Type B pancreatic cell (in vitro differentiated cells): ENCODE measurements at places on chromosomes 13 and 19. TPM values are rescaled to one million over a fixed set of nuclear protein-coding genes. Genes with fewer than 3 reads are reported as not detected.

SIGLEC9 gene
- not detected in 2 replicates for total RNA-seq

PAN3 gene
- 32.8 and 37.4 TPM in 2 replicates for total RNA-seq

FUZ gene
- 26.8 and 29.3 TPM in 2 replicates for total RNA-seq

CEACAM20 gene
- total RNA-seq, result 2.3 TPM in 1 of 2 replicates, not detected in the other

C19orf67 gene
- total RNA-seq, result not detected in 2 replicates

GNA15 gene
- total RNA-seq, result 1.6 and 3.9 TPM in 2 replicates

PSG1 gene
- total RNA-seq, result not detected in 2 replicates

DNA sequence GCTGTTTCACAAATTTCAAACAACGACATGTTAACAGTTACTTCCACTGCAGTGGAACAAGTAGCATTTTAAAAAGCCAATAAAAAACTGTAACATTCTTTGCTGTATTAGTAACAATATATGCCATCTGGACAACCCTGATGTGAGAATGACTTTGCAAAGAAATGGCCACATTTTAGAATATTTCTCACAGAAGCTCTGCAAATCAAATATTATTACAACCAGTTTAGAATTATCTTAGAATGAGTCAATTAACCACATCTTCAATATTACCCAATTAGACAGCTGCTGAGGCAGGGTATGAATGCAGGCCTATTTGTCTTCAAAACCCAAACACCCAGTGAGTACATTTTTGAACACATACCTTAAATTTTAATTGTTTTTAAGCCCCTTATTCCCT is 3.2 kb downstream of the ZNF699 start:
- DNase-seq, result no peak

DNA sequence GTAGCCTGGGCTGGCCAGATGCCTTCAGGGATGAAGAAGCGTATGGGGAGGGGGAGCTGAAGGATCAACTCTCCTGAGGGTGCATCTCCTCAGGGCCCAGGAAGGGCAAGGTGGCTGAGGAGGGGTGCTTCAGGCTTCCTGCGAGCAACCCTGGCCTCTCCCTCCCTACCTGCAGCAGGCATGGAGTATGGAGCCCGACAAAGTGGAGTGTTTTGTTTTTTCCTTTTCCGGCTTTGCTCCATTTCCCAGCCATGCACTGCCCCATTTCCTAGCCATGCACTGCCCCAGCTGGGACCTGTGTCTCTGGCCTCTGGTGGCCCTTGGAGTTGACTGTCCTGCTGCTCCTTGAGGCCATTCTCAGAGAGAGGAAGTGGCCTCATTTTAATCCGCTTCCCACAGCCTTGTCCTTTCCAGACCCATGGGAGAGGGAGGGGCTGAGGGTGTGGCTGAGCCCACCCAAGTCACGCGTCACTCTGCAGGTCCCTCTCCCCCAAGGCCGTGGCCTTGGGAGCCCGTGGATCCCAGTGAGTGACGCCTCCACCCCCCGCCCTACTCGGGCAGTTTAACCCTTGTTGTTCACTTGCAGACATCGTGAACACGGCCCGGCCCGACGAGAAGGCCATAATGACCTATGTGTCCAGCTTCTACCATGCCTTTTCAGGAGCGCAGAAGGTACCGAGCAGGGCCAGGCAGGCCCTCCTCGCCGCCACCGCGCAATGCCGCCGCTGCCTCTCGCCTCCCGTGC is 34.4 kb downstream of the CAPN12 start:
- DNase-seq, result no peak

GRCh38 chr13:42895776-42896175 is 96.3 kb downstream of the EPSTI1 start:
- no peak for DNase-seq

GRCh38 chr19:44401139-44402115 is at the start of gene ZNF285:
Gene ZNF285 (minus strand): TSS chr19:44401608. CDS start chr19:44397213, 4,395 bp downstream.
- DNase-seq, result peak; percentile 95

- DNase-seq, result no peak
These were observed 11.9 kb downstream of the CC2D1A start for GRCh38 chr19:13917888-13918406.

GRCh38 chr19:49672131-49672919 is 4.7 kb upstream of the PRMT1 start:
- peak; percentile 86 for DNase-seq

DNA sequence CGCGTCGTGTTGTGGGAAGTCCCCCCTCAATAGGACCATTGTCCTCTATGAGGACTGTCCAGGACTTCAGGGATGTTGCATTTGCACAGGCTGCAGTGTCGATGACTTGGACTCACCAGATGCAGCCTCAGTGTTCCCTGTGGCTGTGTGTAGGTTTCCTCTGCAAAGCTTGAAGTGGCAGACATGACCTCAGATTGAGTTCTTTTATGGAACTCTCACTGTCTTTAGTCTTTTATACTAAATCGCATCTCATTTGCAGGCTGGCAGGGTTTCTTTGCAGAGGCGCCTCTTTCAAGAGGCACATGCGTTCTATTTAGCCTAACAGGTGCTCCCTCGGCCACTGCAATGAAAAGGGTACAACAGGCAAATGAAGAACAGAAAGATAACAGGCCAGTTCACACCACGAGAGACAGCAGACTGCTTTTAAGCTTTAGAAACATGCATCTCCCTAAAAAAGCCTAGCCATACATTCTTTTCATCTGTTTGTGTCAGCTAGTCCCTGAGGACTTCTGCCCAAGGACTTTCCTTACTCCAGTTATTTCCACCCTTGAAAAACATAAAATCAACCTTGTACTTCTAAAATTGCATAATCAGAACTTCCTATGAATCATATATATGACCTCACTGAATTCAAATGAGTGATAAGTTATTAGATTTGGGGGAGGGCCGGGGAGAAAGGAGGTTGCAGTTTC is 118.4 kb downstream of the RAB20 start:
- DNase-seq, result no peak

- DNase-seq, result no peak
These were observed 16.6 kb downstream of the RASA3 start for GRCh38 chr13:114115796-114116195.

- DNase-seq, result no peak
These were observed 5.0 kb upstream of the KLK8 start for GRCh38 chr19:51006406-51006805.

GRCh38 chr19:2207991-2208860 is 27.9 kb downstream of the PLEKHJ1 start:
- DNase-seq, result no peak

DNA sequence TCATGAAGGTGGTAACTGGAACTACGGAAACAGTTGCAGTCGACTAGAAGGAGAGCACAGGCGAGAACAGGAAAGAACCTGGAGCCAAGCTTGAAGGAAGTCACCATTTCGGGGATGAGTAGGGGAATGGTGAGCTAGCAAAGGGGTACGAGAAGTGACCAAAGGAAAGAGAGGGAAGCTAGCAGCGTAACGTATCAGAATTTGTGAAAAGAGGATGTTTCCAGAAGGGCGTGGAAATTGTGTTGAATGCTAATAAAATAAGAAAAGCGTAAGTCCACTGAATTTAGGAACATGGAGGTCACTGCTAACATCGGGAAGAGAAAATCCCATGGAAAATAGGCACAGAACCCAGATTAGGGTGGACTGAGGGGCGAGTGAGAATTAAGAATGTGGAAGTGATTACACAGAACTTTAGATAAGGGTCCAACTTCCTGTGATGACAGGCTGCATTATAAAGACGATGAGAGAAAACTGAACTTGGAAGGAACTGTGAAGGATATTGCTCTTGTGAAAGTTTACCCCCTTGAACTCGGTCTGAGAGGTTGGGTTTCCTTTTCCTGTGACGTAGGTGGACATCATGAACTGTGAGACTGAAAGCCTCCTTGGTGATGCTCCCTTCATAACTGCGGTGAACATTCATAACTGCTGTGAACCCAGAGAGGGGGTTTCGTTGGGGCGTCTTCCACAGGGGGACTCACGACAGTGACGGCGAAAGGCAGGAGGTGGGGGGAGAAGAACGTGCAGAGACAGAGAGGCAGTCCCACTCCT is 2.0 kb upstream of the FFAR2 start:
- DNase-seq, result no peak

DNA sequence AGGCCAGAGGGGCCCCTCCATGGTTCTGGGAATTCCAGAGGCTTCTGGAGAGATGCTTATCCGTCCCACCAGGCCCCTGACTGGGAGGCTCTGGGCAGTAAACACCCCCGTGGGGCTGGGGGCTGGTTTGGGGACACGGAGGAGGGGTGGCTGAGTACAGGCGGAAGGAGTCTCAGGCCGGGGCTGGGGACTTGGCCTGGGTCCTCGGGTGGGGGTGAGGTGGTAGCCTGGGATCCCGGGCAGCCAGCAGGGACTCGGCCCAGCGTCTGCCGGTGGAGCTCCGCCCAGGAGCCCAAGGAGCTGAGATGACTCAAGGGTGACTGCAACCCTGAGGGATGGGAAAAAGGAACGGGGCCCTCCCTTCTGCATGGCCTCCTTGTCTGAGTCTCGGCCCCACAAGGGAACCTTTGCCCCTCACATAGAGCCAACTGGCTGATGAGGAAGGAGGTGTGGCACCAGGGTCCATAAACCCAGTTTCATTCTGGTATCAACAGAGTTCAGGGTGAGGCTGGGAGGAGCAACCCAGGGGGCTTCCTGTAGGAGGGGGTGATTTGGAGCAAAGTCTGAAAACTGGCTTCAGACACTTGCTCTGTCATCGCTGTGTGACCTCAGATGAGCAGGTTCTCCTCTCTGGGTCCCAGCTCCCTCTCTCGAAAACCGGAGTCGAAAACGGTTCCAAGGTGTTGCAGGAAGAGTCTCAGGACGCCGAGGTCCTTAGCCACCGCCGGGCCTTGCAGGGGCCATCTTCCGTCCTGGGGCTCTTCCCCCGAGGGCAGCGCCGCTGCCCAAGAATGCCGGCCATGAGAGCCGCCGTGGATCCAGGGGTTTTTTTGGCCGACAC is 809 bp downstream of the MISP start:
- DNase-seq, result no peak

DNA sequence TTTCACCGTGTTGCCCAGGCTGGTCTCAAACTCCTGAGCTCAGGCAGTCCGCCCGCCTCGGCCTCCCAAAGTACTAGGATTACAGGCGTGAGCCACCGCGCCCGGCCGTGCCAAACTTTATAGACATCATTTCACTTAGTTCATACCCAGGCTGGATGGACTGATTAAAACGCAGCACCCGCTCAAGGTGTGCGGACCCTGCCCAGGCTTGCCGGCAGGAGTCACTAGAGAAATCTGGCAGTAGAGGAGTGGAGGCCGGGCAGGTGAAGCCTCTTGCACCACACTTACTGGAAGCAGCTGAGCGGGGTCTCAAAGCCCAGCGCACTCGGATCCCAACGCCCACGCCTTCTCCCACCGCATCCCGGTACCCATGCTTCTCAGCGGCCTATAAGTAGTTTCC is 11.4 kb downstream of the PTGIR start:
- no peak for DNase-seq

GRCh38 chr19:50896591-50897190 is 14.5 kb downstream of the KLK4 start:
- DNase-seq, result no peak
